NCI-H748 treated with DMSO at 0.1 percent for 48 hours (cell line): ENCODE measurements at places on chromosomes 7 and 10.

GRCh38 chr10:18086746-18087145, 53.5 kb upstream of the CACNB2 start:
- DNase-seq = no peak

DNA sequence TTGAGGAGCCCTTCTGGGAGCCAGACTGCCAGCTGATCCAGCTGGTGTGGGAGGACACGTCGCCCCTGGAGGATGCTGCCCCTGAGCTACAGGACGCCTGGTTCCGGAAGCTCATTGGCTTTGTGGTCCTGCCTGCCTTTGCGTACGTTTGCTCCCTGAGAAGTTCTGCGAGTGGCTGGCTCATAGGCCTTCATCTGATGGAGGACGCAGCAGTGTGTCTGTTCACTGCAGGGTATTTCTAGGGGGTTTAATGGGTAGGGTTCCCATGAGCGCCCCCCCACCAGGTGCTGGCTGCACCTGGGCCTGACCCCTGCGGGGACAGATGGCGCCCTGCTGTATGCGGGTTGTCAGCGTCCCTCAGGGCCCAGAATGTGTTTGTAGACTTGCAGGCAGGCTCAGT, 5.0 kb downstream of the PAOX start:
- DNase-seq = no peak

DNA sequence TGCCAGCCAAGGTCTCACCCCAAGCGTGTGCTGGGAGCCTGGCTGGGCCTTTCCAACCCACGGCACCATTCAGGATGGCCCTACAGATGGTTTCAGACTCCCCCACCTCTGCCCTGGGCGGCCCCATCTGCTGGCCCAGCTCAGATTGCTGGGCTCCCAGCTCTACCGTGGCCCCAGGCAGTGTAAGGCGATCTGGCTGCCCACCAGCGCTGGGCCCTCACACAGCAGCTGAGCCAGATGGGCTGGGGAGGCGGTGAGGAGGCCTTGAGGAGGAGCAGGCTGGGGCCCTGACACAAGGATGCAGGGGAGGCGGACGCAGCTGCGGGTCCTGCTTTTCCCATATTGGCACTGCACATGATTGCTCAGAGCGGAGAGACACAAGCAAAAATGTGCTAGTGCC, 162.8 kb downstream of the NRF1 start:
- DNase-seq = no peak

DNA sequence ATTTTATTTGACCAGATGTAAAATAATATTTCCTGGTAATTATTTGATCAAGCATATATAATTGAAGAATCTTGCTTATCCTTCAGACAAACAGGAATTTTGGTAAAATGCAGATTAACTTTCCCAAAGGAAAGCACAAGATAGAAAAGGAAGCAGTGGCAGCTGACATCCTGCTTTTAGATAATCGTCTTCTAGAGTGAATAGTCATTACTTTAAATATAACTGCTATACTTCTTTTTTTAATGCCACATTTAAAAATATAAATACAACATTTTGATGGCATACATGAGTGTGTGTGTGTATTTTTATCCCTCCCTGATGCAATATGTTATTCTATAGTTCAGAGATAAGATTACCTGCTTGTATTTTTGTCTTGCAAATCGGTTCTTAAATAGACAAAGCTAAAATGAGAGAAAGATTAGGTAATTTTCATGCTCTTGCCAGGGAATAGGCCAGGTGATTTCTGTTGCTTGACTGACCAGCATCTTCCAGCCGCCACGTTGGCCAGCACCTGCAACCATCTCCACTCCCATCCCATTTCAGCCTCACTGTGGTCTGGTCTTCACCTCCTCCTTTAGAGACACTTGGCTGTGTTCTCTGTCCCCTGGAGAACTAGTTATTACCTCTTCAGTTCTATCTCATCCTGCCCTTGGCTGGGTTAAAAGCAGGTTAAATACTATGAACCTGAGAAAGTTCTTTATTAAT, 58.1 kb downstream of the MDFIC start:
- DNase-seq = no peak

DNA sequence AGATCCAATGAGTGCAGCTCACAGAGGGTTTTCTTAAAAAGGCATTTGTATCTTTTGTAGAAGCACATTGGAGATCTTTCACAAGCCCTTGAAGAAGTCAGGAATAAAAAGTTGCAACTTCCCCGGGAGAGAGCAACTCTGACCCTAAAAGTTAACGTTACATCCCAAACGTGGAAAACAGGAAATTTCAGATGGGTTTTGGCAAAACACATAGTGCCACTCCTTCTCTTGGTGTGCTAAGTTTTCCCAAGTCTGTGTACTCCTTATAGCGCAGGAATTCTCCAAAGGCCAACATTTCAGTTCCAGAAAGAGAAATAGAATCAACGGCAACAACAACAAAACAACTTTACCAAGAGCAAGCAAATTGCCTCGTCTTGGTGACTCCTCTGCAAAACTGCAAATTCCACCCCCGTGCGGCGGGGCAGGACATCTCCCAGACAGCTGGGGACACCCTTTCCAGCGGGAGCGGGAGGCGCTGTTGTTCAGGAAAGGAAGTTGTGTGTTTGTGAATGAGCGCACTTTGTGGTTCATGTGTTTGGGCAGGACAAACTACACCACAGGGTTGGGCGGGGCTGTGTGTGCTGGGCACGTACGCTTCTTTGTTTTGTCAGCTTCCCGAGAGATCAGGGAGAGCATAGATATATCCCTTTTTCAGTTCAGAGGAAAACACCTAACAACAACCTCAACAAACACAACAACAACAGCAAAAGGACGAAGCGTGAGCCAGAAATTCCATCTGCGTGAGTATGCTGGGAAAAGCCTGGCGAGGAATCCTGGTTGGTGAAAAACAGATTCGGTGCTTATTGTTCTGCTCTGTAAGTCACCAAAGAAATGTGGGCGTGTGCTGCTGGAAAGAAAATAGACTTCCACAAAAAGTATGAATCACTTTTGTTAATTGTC, 294.7 kb upstream of the PITRM1 start:
- DNase-seq = peak; percentile 66

- DNase-seq = no peak
Measured at GRCh38 chr7:87886875-87887274, 10.6 kb downstream of the DBF4 start.

DNA sequence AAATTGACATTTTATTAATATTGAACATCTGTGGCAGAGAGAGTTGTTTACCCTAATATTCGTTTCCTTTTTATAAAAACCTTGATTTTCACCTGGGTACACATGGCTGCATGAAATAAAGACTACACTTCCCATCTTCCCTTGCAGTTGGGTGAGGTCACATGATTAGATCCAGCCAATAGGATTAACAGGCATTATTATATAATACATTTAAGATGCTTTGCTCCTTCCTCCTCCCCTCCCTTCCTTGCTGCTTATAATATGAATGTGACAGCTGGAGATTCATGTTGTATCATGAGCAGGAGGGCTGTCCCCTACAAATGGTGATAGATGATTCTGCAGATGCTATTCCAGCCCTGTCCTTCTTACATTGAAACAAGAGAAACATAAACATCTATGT, 146.6 kb downstream of the SH2D4B start:
- no peak for DNase-seq

GRCh38 chr10:4217653-4218052, 432.6 kb upstream of the KLF6 start:
- DNase-seq = no peak

- DNase-seq = no peak
Measured at GRCh38 chr10:132970641-132971438, 28.5 kb upstream of the CFAP46 start.

DNA sequence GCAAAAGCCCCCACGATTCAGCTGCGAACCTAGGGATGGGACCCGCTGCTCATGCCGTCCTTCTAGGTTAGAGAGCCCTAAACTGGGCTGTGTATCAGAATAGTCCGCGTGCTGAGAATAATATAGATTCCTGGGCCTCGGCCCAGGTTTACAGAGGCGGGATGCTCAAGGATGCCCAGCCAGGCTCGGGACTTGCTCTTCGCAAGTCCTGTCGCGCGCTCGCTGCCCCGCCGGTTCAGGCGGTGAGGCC, 266 bp upstream of the STMP1 start:
- no peak for DNase-seq

DNA sequence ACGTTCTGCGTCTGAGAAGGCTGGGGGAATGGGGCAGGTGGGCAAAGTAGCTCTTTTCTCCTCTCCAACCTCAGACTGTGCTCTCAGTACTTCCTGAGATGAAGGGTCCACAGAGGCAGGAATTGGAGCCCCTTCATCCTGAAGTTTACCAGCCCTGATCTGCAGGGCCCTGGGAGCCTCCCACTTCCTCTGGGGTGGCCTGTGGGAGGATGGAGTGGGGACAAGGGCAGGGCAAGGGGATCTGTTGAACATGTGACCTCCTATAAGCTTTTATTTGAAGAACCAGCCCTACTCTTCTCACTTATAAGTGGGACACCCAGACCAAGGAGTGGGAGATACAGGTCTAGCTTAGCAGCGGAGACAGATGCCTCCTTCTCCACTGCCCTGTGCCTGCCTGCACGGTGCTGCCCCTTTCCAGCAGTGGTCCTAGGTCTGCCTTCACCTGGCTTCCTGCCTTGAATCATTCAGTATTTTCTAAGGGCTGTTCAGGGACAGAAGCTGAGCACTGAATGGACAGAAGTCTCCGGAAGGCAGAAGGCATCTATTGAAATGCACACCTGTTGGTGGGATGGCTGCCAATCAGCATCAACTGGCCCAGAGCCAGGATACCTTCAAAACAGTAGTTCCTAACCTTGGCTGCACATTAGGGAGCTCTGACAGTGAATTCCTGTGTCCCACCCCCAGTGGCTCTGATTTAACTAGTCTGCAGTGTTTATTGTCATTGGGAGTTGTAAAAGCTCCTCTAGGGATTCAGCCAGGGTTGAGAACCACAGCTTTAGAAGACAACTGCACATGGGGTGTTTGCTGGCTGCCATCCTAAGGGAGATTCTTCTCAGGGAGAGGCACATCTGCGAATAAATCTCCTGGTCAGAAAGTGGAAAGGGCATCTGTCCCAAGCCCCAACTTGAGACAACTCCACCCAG, 2.7 kb upstream of the ARHGAP22 start:
- no peak for DNase-seq

DNA sequence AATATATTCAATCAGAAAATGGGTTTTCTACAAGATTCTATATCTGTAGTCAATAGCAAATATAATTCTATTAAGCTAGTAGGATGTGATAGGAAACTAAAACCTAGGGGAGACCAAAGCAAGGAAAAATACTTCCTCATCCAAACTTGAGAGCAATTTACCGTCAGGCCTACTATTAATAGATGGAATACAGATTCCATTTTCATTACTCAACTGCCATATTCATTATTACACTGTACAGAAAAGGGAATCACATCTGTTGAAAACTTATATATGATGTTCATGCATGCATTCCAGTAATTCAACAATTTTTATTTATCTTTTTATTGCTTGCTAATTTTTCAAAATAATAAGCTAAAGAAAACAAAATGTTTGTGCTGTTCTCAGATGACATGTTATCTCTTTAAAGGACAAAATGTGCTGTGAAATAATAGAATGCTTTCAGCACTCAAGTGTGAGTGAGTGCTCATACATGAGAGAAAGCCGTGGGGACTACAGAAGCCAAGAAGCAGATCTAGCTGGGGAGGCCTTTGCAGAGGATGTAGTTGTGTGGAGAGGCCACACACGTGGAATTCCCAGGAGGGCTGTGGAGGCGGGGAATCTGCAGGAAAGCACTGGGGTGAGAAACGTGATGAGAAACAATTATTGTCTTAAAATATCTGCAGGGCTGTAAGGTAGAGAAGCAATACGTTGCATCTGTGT, 110.0 kb downstream of the EGFR start:
- no peak for DNase-seq

- DNase-seq = no peak
Measured at GRCh38 chr10:19531324-19531723, 284.9 kb upstream of the PLXDC2 start.

DNA sequence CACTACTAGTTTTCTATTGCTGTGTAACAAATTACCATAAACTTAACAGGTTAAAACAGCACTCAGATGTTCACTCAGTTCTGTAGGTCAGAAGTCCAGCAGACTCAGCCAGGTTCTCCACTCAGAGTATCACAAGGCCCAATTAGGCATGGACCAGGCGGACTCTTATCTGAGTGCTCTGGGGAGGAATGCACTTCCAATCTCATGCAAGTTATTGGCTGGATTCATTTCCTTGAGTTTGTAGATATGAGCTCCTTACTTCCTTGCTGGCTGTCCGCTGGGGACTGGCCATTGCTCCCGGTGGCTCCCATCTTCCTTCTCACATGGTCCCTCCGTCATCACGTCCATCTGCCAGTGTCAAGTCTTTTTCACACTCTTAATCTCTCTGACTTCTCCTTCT, 137.0 kb upstream of the PRR15 start:
- no peak for DNase-seq

- no peak for DNase-seq
Measured at GRCh38 chr10:122115874-122116273, 126.9 kb downstream of the TACC2 start.

DNA sequence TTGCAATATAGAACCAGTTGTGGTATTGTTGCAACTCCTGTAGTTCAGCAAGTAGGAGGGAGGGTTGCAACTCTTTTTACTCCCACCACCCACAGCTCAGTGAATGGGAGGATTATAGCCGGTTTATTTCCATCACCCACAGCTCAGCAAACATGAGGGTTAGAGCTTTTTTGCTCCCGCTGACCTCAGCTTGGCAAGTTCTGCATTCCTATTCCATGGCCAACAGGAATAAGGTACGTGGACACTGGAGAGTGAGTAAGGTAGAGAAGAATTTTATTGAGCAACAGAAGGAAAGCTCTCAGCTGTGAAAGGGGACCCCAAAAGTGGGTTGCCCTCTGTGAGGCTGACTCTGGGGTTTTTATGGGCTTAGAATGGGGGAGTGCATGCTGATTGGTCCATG, 167.1 kb upstream of the SMIM30 start:
- DNase-seq = no peak

DNA sequence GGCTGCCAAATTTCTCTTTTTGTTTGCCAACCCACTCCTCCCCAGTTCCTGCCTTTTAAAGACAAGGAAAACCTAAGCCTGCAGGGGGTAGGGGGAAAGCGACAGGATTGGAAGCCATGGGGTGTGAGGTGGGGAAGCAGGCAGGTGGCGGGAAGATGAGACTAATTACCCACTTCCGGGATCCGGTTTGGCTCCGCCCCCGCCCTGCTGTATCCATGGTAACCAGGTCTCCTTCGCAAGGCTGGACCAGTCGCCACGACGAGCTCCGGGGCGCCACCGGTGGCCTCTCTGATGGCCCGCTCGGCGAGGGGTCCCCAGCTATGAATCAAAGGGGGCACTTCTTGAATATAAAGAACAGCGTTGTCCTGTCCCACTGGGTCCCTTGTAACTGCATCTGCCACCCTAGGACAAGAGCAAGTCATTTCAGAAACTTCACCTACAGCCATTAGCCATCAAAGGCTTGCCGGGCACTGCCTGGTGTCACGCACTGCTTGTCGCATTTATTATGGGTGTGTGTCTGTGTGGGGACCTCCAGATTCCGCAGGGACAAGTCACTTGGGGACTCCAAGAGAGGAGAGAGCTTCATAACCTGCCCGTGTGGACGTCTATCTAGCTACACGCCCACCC, 55.4 kb upstream of the LMTK2 start:
- peak; percentile 87 for DNase-seq
